ENCODE measurements at places on chromosomes 4 and X.
A peak's percentile ranks its signal among the peaks of the same experiment; 100 is the strongest.

- no peaks in the 10 kb centered on the region for H3K36me3 ChIP-seq
- H3K27ac ChIP-seq, result no peak overlapping the region
- no peaks in the 10 kb centered on the region for H3K4me1 ChIP-seq
- no peak overlapping the region for H3K4me3 ChIP-seq
- H3K27me3 ChIP-seq, result peaks cover 18% of the 10 kb centered on the region
- no peak for DNase-seq
Observed at GRCh38 chrX:76127341-76127740, 45.5 kb upstream of the PBDC1 start.

DNA sequence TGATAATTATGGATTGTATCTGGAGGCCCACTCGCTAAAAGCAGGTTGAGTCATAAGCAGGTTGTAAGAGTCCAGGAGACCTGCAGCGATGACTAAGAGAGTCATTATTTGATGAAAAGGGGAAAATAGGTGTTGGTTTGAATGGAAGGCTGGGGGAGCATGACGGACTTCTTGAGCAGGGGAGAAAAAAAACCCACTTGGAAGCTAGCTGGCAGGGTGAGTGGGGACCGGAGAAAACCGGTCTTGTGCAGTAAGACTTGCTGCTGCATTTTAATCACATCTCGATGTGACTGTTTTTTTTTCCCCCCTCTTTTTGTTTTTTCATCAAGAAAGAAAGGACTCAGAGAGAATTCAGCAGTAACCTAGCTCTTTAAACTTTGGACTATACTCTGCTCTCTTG, 90.0 kb downstream of the IGSF1 start:
- H3K36me3 ChIP-seq, result no peaks in the 10 kb centered on the region
- no peak overlapping the region for H3K27ac ChIP-seq
- DNase-seq, result no peak
- H3K4me3 ChIP-seq, result no peak overlapping the region
- H3K4me1 ChIP-seq, result no peaks in the 10 kb centered on the region
- H3K27me3 ChIP-seq, result peaks cover 5% of the 10 kb centered on the region

GRCh38 chr4:73730867-73731266, 9.5 kb upstream of the CXCL8 start:
- H3K4me3 ChIP-seq, result no peak overlapping the region
- peaks cover 6% of the 10 kb centered on the region for H3K27me3 ChIP-seq
- no peak overlapping the region for H3K27ac ChIP-seq
- H3K4me1 ChIP-seq, result no peaks in the 10 kb centered on the region
- DNase-seq, result no peak
- no peaks in the 10 kb centered on the region for H3K36me3 ChIP-seq

GRCh38 chrX:120568035-120568434, 7.3 kb upstream of the CUL4B start:
- no peak for DNase-seq
- H3K4me3 ChIP-seq, result no peak overlapping the region
- H3K36me3 ChIP-seq, result no peaks in the 10 kb centered on the region
- H3K4me1 ChIP-seq, result no peaks in the 10 kb centered on the region

GRCh38 chr4:118081434-118081833, 47.1 kb downstream of the NDST3 start:
- no peak overlapping the region for H3K27ac ChIP-seq
- no peak for DNase-seq
- H3K27me3 ChIP-seq, result peaks cover 13% of the 10 kb centered on the region
- H3K4me1 ChIP-seq, result no peaks in the 10 kb centered on the region
- no peak overlapping the region for H3K4me3 ChIP-seq

DNA sequence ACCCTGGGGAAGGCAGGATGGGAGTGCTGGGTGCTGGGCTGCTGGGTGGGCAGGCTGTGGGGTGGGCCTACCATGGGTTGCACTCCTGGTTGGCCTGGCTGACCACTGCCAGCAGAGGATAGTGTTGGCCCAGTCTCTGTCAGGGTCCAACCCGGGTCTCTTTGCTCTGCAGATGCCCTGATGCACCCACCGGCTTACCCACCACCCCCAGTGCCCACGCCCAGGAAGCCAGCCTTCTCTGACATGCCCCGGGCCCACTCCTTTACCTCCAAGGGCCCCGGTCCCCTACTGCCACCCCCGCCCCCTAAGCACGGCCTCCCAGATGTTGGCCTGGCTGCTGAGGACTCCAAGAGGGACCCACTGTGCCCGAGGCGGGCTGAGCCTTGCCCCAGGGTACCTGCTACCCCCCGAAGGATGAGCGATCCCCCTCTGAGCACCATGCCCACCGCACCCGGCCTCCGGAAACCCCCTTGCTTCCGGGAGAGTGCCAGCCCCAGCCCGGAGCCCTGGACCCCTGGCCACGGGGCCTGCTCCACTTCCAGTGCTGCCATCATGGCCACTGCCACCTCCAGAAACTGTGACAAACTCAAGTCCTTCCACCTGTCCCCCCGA, 14.2 kb upstream of the ADD1 start:
- H3K27ac ChIP-seq, result no peak overlapping the region
- H3K4me1 ChIP-seq, result peaks cover 24% of the 10 kb centered on the region
- H3K36me3 ChIP-seq, result peaks cover 17% of the 10 kb centered on the region
- H3K27me3 ChIP-seq, result no peaks in the 10 kb centered on the region
- DNase-seq, result peak; percentile 6

DNA sequence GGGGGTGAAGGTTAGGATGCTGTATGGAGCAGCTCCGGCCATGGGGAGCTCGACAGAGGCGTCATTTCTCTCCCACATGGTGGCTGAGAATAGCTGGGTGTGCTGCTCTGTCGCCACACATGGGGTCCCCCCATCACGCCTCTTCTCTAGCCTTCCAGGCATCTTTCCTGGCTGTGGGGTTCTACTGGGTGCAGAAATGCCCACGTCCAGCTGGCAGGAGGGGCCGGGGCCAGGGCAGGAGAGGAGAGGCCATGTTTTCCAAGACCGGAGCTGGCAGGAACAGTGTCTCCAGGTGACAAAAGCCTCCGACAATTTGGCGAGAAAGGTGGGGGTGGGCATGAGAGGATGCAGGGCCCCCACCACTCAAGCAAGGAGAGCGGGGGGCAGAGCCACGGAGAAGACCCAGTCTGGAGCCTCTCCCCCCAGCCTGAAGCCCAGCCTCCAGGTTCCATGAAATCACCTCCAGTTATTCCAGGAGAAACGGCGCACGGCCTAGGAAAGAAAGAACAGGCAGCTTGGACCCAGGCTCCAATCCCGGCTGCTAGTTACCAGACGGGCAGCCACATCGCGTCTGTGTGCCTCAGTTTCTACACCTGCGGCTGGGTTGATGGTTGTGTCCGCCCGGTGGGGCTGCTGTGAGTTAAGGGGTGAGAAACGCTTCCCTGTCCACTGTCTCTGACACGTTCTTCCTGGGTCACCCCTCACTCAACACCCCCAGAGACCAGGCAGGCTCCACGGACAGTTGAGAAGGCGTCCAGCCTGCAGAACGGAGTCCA, 27.4 kb upstream of the SPON2 start:
- peak overlapping the region; percentile 34 for H3K27ac ChIP-seq
- no peak overlapping the region for H3K4me3 ChIP-seq
- no peaks in the 10 kb centered on the region for H3K36me3 ChIP-seq
- no peaks in the 10 kb centered on the region for H3K27me3 ChIP-seq

DNA sequence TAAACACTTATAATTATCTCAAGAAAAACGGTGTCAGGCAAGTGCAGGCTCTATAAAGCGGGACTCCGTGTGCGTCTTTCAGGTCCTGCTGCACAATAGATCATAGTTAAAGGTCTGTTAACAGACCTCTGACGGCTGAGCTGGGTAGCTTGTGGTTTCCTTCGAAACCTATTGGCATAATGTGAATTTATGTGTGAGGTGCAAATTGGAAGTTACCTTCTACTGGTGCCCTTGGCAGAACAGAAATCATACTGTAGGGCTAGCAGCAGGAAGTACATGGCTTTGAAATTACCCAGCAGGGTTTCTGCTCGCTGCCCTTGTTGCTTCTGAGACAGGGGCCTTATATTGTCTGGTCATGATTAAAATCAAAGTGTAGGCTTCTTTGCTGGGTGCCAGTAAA, 216.4 kb upstream of the HAND2 start:
- no peaks in the 10 kb centered on the region for H3K4me1 ChIP-seq
- no peak overlapping the region for H3K27ac ChIP-seq
- H3K36me3 ChIP-seq, result no peaks in the 10 kb centered on the region
- DNase-seq, result no peak

- no peaks in the 10 kb centered on the region for H3K36me3 ChIP-seq
- peak; percentile 42 for DNase-seq
- H3K4me3 ChIP-seq, result peak overlapping the region; percentile 79
- H3K27ac ChIP-seq, result peak overlapping the region; percentile 92
- H3K4me1 ChIP-seq, result peaks cover 26% of the 10 kb centered on the region
- H3K27me3 ChIP-seq, result peaks cover 6% of the 10 kb centered on the region
Observed at GRCh38 chr4:17336524-17336961, 175.3 kb downstream of the QDPR start.

- H3K4me1 ChIP-seq, result no peaks in the 10 kb centered on the region
- DNase-seq, result no peak
- H3K27ac ChIP-seq, result no peak overlapping the region
- H3K36me3 ChIP-seq, result peaks cover 2% of the 10 kb centered on the region
- no peak overlapping the region for H3K4me3 ChIP-seq
Observed at GRCh38 chr4:142656178-142656577, 189.9 kb downstream of the INPP4B start.

DNA sequence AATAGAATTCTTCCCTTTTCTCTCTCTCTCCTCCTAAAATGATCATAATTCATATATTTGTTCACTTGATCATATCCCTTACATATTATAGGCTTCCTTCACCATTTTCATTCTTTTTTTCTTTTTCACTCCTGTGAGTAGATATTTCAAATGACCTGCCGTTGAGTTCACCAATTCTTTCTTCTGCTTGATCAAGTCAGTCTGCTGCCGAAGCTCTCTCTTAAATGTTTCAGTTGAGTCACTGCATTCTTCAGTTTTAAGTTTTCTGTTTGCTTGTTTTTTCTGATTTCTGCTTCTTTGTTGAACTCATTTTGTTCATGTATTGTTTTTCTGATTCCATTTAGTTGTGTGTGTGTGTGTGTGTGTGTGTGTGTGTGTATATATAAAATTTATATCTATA, 354.3 kb downstream of the GPAT3 start:
- no peaks in the 10 kb centered on the region for H3K36me3 ChIP-seq
- H3K27me3 ChIP-seq, result peaks cover 10% of the 10 kb centered on the region
- no peak overlapping the region for H3K4me3 ChIP-seq
- H3K4me1 ChIP-seq, result no peaks in the 10 kb centered on the region
- DNase-seq, result no peak
- no peak overlapping the region for H3K27ac ChIP-seq

GRCh38 chr4:59655996-59656395, 1544.1 kb upstream of the ADGRL3 start:
- DNase-seq, result no peak
- no peaks in the 10 kb centered on the region for H3K4me1 ChIP-seq
- no peak overlapping the region for H3K4me3 ChIP-seq
- H3K27me3 ChIP-seq, result no peaks in the 10 kb centered on the region
- no peaks in the 10 kb centered on the region for H3K36me3 ChIP-seq

- no peaks in the 10 kb centered on the region for H3K36me3 ChIP-seq
- H3K27ac ChIP-seq, result no peak overlapping the region
- no peak overlapping the region for H3K4me3 ChIP-seq
- H3K27me3 ChIP-seq, result no peaks in the 10 kb centered on the region
- no peaks in the 10 kb centered on the region for H3K4me1 ChIP-seq
Observed at GRCh38 chr4:23455456-23456158, 434.2 kb downstream of the PPARGC1A start.

DNA sequence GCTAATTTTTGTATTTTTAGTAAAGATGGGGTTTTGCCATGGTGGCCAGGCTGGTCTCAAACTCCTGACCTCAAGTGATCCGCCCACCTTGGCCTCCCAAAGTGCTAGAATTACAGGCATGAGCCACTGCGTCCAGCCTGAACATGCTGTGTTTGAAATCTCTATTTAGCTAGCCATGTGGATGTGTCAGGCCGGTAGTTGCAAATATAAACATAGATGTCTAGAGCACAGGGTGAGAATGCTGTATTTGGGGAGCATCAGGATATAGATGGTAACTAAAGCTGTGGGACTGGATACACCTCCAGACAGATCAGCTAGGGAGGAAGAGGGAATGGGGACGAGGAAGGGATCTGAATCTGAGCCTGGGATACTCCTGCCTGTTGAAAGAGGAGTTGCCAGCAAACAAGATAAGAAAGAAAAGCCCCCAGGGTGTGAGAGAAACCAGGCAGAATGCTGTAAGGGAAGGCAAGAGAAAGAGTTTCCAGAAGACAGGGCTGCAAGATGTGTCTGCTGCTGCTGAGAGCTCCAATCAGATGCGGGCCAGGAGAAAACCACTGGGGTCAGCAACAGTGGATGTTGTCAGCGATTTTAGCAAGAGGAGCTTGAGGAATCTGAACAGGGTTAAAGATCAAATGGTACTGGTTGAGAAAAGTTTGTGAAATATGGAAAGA, 177.4 kb downstream of the PALLD start:
- no peak overlapping the region for H3K4me3 ChIP-seq
- DNase-seq, result no peak
- H3K27me3 ChIP-seq, result peaks cover 20% of the 10 kb centered on the region
- H3K36me3 ChIP-seq, result no peaks in the 10 kb centered on the region
- no peaks in the 10 kb centered on the region for H3K4me1 ChIP-seq

GRCh38 chr4:987624-988513, 1.0 kb downstream of the IDUA start:
- no peaks in the 10 kb centered on the region for H3K36me3 ChIP-seq
- H3K4me3 ChIP-seq, result peak overlapping the region; percentile 90
- DNase-seq, result no peak
- H3K4me1 ChIP-seq, result peaks cover 16% of the 10 kb centered on the region
- H3K27ac ChIP-seq, result peak overlapping the region; percentile 37

DNA sequence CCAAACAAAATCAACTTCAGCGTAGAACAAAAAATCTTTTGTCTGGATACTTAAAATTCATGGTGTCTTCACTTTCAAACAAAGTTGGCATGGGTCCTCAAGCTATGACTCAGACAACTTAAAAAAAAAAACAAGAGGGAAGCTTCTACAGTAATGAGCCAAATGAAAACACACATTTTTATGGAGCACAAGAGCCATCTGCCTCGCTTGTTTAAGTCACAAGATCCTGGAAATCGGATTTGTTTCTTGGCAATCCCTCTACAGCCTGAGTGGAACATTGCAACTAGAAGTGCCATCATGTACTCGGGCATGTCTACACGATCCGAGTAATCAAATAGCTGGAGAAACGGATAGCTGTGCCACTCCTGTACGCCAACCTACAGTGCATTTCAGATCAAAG, 22.6 kb downstream of the LAMP2 start:
- H3K27ac ChIP-seq, result no peak overlapping the region
- H3K4me3 ChIP-seq, result no peak overlapping the region
- no peaks in the 10 kb centered on the region for H3K27me3 ChIP-seq
- no peak for DNase-seq
- peaks cover 3% of the 10 kb centered on the region for H3K36me3 ChIP-seq

DNA sequence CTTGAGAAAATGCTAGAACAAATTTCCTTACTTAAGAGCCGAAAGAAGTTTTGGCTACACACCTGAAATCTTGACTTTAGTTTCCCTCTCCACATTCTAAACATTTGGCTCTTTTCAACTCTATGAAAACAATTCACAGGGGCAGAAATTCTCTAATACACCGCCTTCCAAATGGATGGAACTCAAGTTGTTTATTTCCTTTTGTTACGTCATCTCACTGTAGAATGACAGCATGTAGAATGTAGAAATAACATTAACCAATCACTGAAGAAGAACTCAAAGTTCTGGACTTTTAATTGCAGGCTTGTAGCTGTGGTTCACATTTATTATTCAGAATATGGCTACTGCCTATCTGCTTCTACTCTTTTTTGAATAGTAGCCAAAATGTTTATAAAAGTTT, 1.9 kb downstream of the DMP1 start:
- no peak overlapping the region for H3K27ac ChIP-seq
- H3K27me3 ChIP-seq, result peaks cover 32% of the 10 kb centered on the region
- H3K36me3 ChIP-seq, result peaks cover 3% of the 10 kb centered on the region
- no peak for DNase-seq
- H3K4me3 ChIP-seq, result no peak overlapping the region
- H3K4me1 ChIP-seq, result no peaks in the 10 kb centered on the region

- H3K36me3 ChIP-seq, result no peaks in the 10 kb centered on the region
- no peaks in the 10 kb centered on the region for H3K27me3 ChIP-seq
- DNase-seq, result no peak
- no peak overlapping the region for H3K4me3 ChIP-seq
- no peak overlapping the region for H3K27ac ChIP-seq
Observed at GRCh38 chrX:123308658-123309057, 124.6 kb downstream of the GRIA3 start.
